SK-N-SH (cell line): ENCODE measurements at places on chromosomes 2 and 18.

GRCh38 chr2:73588177-73588576 lies 54.0 kb downstream of the NAT8 start:
- H3K27ac ChIP-seq: peak overlapping the region; percentile 66
- DNase-seq: peak; percentile 49
- no peak overlapping the region for H3K4me3 ChIP-seq

DNA sequence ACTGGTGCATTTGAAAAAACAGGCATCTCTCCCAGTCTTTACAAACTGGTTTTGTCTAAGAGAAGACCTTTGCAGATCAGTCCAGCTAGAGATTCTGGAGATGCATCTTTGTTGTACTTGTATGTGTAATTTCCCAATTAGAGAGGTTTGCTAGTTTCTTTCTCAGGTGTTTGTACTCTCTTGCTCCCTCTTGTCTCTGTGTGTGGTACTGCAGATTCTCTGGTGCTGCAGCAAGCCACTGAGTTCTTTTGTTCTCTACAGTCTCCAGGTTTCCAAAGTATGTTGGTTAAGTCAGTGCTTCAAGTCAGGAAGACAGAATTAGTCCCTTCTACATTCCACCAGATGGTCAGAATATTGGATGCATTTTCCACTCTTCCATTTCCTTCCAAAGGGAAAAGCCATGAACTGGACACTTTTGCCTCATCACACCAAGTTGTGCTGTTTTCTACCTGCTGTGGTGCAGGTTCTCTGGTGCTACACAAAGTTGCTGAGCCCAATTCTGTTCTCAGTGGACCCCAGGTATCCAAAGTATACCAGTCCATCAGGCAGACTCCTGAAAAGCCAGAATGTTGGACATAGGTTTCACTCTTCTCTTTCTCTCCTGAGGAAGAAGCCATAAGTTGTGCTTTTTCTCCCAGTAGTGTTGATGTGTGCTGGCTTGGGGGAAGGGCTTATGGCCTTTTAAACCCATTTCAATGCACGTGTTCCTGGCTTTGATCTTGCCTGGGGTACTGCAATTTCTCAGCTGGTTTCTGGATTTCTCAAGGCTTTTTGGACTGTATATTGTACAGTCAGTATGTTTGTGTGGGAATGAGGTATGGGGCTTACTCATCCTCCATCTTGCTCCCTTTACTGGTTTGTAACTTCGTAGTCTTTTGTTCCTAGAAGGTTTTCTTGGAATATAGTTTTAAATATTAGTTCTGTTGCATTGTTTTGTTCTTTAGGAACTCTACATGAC lies 29.8 kb downstream of the EPC2 start:
- peak; percentile 27 for DNase-seq
- H3K36me3 ChIP-seq: no peaks in the 10 kb centered on the region
- no peak overlapping the region for H3K4me3 ChIP-seq
- H3K27ac ChIP-seq: no peak overlapping the region
- no peaks in the 10 kb centered on the region for H3K27me3 ChIP-seq
- H3K4me1 ChIP-seq: peaks cover 6% of the 10 kb centered on the region; the same call in 1 of the 2 replicates

- H3K27me3 ChIP-seq: no peaks in the 10 kb centered on the region
- peak overlapping the region; percentile 83 for H3K27ac ChIP-seq
- peaks cover 4% of the 10 kb centered on the region; the same call in 1 of the 2 replicates for H3K36me3 ChIP-seq
- peak overlapping the region; percentile 89 for H3K4me3 ChIP-seq
- H3K4me1 ChIP-seq: peaks cover 17% of the 10 kb centered on the region
These were observed 611 bp downstream of the ZNF512 start for GRCh38 chr2:27583390-27583915.

- H3K4me1 ChIP-seq: no peaks in the 10 kb centered on the region
- H3K4me3 ChIP-seq: no peak overlapping the region
- no peaks in the 10 kb centered on the region; the same call in 1 of the 2 replicates for H3K27me3 ChIP-seq
- H3K36me3 ChIP-seq: no peaks in the 10 kb centered on the region
- no peak overlapping the region for H3K27ac ChIP-seq
These were observed 1.0 kb downstream of the SPHKAP start for GRCh38 chr2:228180181-228181097.

DNA sequence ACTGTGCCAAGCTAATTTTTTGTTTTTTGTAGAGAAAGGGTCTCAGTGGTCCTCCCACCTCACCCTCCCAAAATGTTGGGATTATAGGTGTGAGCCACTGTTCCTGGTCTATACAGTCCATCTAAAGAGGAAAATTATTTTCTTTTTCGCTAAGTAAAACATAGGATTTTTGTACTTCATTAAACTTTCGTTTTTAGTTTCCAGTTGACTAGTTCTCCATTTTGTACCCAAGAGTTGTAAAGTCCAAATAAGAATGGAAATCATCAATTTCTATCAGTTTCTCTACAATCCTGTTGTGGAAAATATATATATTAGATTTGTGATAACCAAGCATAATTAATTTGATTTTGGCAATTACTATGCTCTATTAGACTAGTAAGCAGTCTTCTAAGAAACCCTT lies 156.4 kb downstream of the BABAM2 start:
- H3K4me3 ChIP-seq: no peak overlapping the region
- DNase-seq: no peak
- H3K27me3 ChIP-seq: no peaks in the 10 kb centered on the region
- no peak overlapping the region for H3K27ac ChIP-seq

DNA sequence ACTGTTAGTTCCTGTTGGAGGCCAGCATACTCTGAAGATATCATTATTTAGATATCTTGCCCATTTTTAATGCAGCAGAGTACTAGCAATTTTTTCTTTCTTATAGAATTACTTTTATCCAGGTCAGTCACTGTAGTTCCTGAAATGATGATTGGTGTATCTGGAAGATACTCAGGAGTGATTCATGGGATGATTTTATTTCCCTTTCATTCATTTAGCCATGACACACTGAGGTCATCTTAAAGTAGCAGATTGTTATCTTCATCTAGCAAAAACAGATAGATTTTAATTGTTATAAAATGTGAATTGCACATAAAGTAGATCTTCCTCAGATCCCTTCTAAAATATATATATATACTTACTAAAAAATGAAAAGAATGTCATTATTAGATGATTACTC lies 109.1 kb downstream of the PIK3C3 start:
- H3K27me3 ChIP-seq: no peaks in the 10 kb centered on the region
- DNase-seq: no peak
- peaks cover 5% of the 10 kb centered on the region; the same call in 1 of the 2 replicates for H3K4me1 ChIP-seq
- peak overlapping the region; percentile 37; the same call in 1 of the 2 replicates for H3K27ac ChIP-seq
- peaks cover 62% of the 10 kb centered on the region for H3K36me3 ChIP-seq

DNA sequence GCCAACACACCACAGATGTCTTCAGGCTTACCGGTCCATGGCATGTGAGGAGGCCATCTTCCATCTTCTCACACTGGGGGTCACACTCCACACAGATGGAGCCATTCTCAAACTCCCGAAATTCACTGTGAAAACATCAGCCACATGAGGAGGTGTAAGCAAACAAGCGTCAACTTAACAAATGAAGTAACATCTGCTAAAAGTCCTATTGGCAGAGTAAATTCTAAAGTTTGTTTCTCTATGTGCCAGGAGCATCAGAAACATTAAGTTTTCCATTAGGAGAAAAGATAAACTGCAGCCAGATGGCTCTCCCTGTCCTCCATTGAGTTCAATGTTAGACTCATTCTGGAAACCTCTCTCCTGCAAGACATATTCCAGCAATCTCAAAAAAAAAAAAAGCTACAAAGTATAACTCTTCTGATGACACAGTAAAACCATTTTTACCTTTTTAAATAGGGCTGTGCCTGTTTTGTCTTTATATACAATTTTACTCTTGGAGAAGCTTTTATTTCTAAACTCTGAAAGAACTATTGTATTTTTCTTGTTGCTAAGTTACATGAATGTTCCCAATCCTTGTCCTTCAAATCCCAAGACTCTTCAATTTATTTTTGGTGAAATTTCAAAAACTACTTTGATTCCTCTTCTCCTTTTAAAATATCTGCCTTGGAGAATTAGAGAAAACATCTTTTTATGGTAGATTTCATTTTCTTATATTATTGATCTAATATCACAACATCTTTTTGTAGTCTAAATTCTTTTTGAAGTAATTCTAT lies 865.3 kb downstream of the ERBB4 start:
- H3K4me3 ChIP-seq: no peak overlapping the region
- no peak for DNase-seq
- H3K27ac ChIP-seq: no peak overlapping the region
- no peaks in the 10 kb centered on the region for H3K27me3 ChIP-seq
- no peaks in the 10 kb centered on the region for H3K4me1 ChIP-seq
- no peaks in the 10 kb centered on the region for H3K36me3 ChIP-seq

DNA sequence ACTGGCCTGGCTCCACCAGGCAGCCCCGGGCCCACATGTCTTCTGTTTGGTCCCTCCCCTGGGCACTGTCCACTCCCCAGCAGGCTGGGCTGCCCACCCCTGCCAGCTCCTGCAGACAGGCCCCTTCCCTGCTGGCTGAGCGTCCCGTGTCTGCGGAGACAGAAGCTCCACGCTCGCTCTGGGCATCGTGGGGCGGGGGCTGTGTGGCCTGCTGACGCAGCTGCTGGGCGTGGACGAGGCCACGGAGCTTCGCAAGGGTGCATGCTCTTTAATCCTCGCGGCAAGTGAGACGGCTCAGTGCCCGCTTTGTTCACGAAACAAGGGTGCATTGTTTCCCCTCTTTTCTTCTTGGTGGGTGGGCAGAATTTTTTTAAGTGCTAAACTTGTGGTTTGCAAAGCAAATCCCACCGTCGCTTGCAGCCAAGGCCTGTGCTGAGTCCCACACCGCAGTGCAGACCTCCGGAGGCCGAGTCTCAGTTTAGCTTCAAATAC lies 132.8 kb upstream of the CTDP1 start:
- H3K27ac ChIP-seq: no peak overlapping the region
- no peaks in the 10 kb centered on the region for H3K4me1 ChIP-seq
- H3K27me3 ChIP-seq: peaks cover 58% of the 10 kb centered on the region
- no peak overlapping the region for H3K4me3 ChIP-seq

DNA sequence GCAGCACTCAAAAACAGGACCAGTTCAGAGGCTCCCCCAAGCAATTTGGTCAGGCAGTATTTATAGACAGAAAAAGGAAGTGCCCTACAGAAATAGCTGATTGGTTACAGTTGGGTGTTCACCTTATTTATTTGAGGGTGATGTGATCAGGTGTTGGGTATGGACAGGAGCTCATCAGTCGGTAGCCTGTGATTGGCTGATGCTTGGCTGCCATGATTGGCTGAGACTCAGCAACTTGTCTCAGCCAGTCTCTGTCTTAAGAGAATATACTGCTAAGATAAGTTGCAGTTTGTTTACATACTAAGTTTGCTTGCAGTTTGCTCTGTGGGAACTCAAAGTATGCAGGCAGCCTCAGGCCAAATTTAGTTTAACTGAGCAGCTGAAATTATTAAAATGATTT lies 9.4 kb downstream of the ABCG8 start:
- DNase-seq: peak; percentile 4
- no peaks in the 10 kb centered on the region for H3K36me3 ChIP-seq
- H3K4me1 ChIP-seq: no peaks in the 10 kb centered on the region
- H3K4me3 ChIP-seq: no peak overlapping the region
- H3K27ac ChIP-seq: no peak overlapping the region
- H3K27me3 ChIP-seq: peaks cover 11% of the 10 kb centered on the region; the same call in 1 of the 2 replicates

DNA sequence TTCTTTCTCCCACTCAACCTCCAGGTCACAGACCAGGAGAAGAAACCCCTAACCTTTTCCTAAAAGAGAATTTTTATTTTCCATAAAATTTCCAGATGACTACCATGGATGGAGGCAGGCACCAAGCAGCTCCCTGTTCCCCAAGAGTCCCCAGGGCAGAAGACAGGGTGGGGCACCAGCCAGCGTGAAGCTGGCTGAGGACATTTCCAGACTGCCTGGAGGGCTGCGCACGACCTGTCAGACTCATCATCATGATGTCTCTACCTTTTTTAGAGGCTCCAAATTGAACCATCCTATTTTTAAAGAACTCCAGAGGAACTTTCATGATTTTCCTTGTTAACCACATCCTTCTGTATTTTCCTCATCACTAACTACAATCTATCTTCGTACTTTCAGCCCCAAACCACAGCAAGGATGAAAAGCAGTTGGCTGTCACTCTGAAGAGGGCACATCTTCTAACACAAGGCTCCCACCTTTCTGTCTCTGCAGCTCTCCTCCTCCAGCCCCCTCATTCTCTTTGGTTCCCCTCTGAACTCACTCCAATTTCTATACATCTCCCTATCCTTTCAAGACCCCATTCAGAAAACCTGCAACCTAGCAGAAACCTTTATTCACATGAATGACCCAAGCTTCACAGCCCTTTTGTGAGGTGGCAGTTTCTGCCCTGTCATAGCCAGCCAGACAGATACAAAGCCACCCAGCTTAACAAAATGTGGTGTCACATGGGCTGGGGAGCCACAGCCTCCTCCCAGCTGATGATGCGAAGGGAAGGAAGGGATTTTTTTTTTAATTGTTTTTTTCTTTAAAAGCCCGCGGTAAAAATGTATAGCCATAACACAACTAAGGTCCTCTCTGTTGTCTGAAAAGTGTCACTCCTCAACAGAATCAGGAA lies 11.1 kb downstream of the AMMECR1L start:
- H3K27ac ChIP-seq: no peak overlapping the region
- DNase-seq: no peak
- no peak overlapping the region for H3K4me3 ChIP-seq
- H3K27me3 ChIP-seq: no peaks in the 10 kb centered on the region
- peaks cover 25% of the 10 kb centered on the region for H3K36me3 ChIP-seq

GRCh38 chr2:85439025-85439472 lies 20.5 kb downstream of the SH2D6 start:
- no peak overlapping the region for H3K4me3 ChIP-seq
- H3K36me3 ChIP-seq: no peaks in the 10 kb centered on the region
- H3K27me3 ChIP-seq: no peaks in the 10 kb centered on the region
- H3K4me1 ChIP-seq: peaks cover 14% of the 10 kb centered on the region; the same call in 1 of the 2 replicates
- peak overlapping the region; percentile 90; the same call in 1 of the 2 replicates for H3K27ac ChIP-seq
- no peak for DNase-seq

DNA sequence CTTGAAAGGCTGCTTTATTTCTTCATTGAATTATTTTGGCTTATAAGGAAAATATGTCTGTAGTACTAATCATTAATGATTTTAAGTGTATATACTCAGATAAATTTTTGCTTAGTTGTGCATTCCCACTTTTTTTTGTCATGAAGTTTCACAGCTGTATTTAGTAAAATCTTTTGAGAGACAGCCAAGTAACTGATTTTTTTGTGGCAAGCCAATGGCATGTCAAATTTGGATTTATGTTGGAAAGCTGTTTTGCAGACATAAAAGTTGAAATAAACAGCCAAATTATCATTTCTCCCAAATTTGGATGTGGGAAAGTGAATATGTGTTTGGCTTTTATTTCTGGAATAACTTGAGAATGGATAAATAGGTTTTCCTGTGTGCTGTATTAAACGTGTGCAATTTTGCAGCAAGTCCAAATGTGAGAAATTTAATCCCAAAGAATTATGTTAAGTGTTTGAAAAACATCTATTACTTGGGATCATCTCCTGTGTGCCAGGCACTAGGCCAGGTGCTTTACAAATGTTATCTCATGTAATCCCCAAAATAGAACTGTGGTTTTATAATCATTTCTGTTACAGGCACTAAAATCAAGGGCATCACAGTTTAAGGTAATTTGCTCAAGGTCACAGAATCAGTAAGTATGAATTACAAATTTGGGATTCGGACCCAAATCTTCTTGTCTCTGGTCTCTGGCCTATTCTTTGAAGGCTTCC lies 160.4 kb downstream of the PTPRM start:
- no peaks in the 10 kb centered on the region for H3K27me3 ChIP-seq
- no peak overlapping the region for H3K4me3 ChIP-seq
- peaks cover 3% of the 10 kb centered on the region; the same call in 1 of the 2 replicates for H3K4me1 ChIP-seq
- DNase-seq: no peak
- H3K27ac ChIP-seq: no peak overlapping the region
